ENCODE measurements at places on chromosomes 7 and 10.

DNA sequence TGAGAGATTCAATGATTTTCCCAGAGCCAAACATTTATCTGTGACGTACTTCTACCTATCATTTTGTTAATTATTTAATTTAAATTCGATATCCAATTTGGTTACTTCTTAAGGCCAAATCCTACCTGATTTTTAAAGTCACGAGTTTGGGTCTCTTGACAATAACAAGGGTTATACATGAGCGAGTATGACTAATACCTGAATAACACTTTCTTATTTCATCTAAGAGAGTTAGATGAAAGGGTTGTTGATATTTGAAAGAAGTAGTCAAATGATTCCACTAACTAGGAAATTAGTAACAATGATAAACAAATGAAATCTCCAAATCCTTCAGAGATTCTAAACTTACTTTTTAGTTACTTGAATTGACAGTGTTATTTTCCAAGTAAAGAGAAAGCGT, 1086.9 kb downstream of the XPNPEP1 start:
- no peak for DNase-seq

DNA sequence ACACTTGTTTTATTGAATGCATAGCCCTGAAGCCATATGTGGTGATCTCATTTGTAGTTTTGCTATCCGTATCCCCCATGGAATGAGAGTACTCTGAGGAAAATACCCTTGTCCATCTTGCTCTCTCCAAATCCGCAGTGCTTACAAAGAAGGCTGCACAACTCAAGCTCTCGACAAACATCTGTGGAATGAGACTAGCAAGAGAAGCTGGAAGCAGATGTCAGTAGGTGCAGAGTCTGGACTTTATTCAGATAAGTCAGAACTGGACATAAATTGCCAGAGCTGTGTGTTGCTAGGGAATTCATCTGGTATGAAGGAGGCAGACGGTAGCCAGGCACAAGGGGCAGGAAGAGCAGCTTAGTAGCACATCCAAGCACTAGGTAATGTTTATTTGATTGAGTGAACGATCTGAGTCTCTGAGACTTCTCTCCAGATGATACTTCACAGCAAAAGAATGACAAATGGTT, 1046.2 kb downstream of the XPNPEP1 start:
- DNase-seq: no peak

GRCh38 chr10:72261784-72262404, 11.8 kb upstream of the DDIT4 start:
- DNase-seq: no peak

GRCh38 chr7:146787266-146787665, 670.7 kb downstream of the CNTNAP2 start:
- DNase-seq: no peak

DNA sequence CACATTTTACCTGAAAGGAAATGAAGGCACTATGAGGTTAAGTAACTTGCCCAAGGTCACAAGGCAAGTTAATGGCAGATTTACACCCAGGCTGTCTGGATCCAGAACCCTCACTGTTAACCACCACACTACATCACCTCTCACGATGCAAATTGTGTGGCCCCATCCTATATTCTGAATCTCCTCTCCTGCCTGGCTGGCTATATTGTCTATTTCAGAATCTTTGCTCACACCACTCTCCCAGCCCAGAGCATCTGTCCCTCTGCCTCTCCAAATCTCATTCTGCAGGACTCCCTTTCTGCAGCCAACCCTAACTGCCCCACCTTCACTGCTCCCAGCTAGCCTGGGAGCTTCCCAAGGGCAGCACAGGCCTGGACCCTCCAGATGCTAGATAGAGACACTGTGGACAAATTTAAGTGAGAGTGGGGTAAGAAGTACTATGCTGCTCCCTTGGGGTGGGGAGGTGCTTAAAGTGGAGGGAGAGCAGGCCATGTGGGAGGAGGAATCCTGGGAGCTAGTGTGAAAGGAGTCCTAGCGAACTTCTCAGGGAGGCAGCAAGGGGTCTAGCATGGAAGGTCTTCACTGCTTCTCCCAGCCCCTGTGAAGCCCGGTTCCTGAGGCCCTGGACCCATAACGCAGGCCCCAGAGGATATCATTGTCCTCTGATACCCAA, 786 bp downstream of the CUEDC2 start:
- no peak for DNase-seq

DNA sequence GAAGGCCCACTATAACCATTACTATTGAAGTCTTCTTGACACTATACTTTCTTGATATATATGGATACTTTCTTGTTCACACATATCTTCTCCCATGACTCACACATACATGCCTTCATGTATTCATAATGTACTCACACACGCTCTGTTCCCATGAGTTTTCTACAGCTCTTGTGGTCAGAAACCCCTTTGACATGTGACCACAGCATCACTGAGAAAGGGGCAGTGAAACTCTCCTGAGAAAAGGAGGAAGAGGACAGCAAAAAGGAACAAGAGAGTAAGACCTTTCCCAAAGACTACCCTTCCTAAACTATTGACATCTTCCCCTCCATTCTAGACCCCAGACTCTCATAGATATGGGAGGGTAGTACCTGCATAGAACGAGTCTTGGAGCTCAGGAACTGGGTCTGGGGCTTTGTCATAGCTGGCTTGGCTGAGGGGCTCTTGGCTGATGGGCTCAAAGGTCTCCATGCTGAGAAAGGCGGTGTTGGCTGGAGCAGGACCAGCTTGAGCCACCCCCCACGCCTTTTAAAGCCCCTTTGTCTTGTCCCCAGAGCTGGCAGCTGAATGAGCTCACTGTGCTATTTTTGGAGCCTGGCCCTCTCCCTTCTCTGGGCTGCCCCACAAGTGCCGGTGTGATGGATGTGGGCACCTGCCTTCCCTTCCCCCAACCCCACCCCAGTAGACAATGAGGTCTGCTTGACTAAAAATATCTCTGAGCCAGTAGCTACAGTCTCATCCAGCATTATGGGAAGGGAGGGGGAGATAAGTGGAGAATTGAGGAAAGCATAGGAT, 5.1 kb downstream of the SYNPO2L start:
- no peak for DNase-seq

- DNase-seq: no peak
These were observed 245.7 kb upstream of the FOXK1 start for GRCh38 chr7:4436361-4436895.

DNA sequence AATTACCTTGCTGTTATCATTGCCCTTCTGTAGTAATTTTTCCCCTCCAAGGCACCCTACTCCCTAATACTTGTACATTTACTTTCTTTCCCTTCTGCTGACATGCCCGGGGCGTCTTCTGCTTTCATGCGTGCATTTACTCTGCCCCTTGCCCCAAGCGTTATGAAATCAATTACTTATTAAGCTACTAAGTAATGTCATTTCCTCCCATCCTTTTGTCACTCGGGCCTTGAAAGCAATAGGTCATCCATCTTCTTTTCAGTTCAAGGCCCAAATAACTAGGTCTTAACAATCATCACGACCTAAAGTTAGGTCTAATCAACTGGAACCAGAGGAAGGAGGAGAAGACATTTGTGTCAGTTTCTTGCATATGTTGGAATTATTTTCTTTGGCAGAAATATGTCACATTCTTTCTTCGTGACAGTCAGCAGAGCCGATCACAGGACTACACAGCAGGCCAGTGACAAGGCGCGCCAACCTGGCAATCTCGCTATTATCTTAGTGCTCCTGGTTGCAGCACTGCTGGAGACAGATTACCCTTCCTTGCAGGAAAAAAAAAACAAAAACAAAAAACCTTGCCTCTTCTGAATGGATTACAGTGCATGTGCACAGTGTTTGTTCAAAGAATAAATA, 179.2 kb downstream of the RELN start:
- no peak for DNase-seq

DNA sequence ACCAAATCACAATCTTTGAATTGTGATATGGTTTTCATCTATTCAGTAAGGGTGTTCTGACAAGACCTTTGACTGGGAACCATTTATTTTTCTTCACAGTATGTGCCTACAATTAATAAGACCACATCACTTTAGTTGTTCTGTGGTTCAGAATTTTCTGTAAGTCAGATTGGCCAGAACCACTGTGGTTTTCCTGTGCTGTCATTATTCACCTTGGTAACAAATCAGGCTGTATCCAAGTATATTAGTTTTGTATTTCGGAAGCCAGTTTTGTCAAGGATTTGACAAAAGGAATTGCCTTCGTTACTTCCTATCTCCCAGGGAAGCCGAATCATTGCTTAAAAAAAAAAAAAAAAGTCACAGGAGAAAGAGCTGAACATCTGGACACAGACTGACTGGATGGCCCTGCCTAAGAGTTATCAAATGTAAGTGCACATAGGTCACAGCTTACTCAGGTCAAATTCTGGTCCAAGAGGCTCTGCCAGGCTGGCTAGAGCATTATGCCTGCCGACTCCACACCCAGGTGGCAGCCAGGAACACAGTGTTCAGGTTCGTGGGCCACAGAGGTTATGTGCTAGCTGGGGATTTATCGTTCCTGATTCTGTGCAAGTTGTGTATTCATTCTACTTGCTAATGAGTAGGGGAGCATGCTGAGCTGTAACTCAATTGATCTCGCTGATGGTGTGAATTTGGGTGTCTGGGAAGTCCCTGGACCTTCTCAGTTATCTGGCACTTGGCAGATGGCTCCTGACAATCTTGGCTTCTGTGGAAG, 175.3 kb downstream of the JAZF1 start:
- DNase-seq: no peak

GRCh38 chr10:33506838-33507661, 172.6 kb upstream of the NRP1 start:
- DNase-seq: no peak

DNA sequence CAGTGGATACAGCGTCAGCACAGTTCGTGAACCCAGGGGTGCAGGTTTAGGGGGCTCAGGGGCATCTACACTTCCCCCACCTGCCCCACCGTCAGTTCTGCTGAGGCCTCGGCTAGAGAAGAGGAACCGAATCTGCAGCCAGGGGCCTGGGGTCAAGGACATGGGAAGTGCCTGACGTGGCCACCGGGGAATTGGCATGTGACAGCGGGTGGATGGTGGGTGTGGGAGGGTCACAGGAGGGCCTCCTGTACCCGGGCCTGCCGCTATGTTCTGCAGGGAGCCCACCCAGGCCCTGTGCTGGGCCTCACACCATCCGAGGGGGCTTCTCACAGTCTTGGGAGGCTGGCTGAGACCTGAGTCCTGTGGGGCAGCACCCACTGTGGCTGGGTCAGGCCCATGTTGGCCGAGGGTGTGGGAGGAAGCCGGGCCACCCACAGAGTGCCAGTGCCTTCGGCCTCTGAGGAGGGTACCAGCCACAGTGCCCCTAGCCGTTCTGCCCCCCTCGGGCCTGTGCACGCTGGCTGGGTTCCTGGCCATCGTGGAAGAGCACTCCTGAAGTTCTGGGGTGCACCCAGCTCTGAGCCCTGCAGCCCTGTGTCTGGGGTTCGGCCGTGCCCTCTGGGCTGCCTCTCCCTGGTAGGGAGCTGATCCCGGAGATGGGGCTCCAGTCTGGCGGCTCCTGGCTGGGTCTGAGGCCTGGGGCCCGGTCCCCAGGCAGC, 5.9 kb downstream of the TTYH3 start:
- DNase-seq: no peak

DNA sequence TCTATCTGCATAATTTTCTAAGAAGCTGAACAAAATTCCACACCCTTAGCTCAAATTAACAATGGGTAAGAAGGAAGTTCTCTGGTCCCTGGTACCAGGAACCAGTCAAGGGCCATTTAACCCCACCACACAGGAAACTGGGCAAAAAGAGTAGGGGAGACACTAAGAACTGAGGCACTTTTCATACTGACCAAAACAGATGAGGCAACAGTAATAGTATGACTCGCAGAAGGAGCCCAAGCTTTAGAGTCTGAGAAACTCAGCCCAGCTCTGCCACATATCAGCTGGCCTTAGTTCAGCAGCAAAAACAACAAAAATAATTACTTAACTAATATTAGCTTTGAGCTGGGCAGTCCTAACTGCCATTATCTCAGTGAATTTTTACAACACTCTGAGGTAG, 221.2 kb downstream of the FAM107B start:
- no peak for DNase-seq

- DNase-seq: no peak
These were observed 31.5 kb downstream of the EGFR start for GRCh38 chr7:55050281-55050680.

GRCh38 chr10:86071145-86071544, 295.4 kb downstream of the GRID1 start:
- no peak for DNase-seq

DNA sequence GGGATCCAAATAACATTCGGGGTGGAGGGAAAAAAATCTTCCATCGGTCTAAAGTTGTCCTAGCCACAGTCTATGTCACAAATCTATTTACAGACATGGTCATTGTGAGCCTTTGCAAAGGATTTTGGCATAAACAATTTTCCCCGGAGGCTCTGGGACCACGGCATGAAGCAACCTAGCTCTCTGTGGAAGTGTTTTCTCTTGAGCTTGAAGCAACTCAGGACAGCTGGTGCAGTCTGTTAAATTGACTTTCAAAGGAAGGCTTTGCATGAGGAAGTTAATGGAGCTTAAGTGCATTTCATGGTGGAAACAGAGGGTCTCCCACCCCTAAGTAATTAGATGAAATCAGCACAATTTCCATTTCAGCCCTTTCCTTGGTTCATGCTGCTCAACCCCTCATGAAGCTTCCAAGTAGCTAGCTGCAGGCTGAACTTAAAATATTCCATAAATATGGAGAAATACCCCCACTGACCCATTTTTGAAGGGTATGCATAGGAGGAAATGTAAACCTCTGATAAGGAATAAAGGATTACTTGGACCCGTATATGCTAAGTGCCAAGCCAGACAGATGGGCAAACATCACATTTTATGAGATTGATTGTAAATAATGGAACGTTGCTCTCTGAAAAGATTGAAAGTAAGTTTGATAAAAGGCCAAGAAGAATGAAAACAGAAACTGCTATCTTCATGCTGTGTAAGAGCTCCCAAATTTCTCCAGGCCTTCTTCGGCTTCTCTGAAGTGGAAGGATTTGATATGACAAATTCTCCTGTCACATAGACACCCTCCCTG, 39.9 kb downstream of the CCDC3 start:
- no peak for DNase-seq

DNA sequence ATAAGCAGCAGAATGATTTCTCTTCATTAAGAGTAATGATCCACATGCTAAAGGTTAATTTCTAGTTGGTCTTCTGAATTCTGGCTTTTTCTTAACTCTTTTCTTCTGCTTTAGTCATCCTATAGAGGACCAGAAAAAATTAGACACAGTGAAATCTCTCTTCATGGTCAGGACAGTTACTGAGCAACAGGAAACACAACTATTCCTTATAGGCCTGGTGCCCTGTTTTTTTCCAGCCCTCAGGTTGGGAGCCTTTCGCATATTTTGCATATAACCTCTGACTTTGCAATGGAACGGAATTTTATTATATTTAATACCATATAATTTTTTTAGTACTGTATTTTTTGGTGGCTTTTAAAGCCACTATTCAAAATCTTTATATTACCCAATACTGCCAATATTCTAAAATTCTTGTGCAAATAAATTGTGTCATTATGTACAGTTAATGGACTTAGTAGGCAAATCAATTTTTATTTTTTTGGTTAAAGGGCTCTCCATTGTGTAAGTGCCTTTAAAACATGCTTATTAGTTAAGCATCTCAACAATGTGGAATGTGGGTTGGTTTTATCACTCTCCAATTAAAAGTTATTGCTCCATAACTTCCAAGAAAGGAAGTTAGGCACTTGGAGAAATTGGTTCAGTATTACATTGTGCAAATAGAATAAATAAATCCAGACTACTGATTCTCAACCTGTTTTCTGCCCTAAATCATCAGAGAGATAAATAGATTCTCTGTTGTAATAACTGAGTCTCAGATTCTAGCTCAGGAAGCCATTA, 22.5 kb downstream of the ARL4A start:
- DNase-seq: no peak

Measured in breast epithelium (tissue), 4 donors.